ENCODE measurements at places on chromosomes 3 and 15. TPM values are rescaled to one million over a fixed set of nuclear protein-coding genes. Genes with fewer than 3 reads are reported as not detected.

The FYTTD1 gene
- total RNA-seq, result 57.5 TPM

The CHL1 gene
- not detected for total RNA-seq

The MCTP2 gene
- total RNA-seq, result 91.5 TPM

The MINAR1 gene
- 0.55 TPM for total RNA-seq

The PRKCD gene
- 30.6 TPM for total RNA-seq

The FBXO40 gene
- not detected for total RNA-seq

The MAP6D1 gene
- total RNA-seq, result 2.9 TPM

The NME9 gene
- total RNA-seq, result not detected

The CXCR6 gene
- 10.7 TPM for total RNA-seq

GRCh38 chr3:182737825-182738224 lies 55.5 kb upstream of the ATP11B start:
- DNase-seq, result no peak

DNA sequence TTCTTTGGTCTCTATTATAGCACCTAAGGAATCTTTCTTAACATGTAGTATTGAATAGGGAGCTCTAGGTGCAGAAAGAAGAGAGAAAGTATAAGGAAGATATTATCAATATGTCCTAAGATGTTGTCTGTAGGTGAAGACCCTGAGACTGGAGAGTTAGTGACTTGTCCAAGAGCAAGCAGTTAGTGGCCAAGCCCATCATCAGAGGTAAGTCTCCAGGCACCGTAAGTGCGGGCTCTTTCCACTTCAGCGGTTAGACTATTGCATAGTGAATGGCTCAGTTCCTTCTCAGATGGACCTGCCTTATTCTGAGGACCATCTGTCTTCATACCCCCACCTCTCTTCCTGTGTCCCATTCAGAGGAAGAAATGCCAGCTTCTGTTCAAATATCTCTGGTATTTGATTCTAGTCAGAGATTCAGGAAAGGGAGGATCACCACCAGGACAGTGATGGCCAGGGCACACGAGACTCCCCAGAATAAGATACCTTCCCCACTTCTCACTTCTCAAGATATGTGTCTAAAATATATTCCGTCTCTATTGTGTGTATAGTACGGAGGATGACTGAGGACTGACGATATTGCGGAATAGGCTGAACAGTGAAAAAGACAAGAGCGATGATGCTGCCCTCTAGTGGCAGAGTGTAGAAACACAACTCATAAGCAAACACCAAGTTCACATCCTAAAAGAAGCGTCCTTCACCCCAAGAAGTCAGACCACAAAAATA lies 19.1 kb upstream of the ADGRG7 start:
- peak; percentile 54 for DNase-seq

DNA sequence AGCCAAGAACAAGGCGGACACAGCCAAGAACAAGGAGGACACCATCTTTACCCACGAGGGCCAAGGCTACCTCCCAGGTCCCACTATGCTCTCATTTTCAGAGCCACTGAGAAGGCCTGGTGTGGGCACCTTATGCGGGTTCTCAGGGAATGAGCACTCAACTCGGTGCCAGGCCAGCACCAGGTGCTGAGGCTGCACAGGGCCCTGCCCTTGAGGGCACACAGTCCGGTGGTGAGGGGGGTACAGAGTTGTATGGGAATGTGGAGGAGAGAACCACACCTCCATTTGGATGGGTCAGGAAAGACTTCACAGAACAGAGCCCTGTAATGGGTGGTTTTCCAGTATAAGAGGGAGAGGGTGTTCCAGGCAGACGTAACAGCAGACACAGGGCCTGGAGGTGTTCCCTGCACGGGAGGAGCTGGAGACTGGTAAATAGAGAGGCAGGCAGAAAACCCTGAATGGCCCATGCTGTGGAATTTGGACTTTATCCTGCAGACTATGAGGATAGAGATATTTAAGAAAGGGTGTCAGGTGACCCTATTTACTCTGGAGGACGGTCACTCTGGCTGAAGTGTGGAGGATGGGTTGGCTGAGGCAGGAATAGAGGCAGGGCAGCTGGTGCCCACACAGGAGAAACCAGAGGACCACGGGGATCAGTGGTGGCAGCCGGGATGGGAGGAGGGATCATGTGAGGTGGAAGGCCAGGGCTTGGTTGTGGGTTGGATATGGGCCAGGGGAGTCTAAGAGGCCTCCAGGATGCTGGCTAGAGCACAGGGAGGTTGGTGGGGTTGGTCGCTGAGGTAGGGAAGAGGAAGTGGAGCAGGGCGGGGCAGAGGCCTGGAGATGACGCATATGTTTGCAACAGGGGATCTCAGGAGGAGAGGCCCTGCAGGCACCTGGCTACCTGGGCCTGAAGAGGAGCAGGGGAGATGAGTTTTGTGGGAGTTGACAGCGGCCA lies 34.6 kb downstream of the CRABP1 start:
- no peak for DNase-seq

DNA sequence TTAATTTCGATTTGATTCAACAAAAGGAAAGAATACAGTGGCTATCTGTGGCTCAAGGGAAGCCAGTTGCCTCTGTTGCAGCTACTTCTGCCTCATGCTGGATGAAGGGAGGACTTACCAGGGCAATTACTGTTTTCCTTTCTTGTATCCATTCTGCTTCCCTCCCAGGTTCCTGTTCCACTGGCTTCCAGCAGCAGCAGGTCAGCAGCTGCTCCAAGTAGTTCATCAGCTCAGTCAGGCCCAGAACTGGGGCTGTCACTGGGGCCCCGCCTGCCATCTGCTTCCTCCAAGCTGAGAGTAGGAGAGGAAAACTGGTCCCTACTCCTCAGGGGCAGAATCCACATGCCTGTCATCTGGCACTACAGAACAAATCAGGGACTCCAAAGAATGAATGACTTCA lies 48.6 kb upstream of the ULK4 start:
- DNase-seq, result no peak

GRCh38 chr15:73924171-73924921 lies 1.9 kb upstream of the LOXL1 start:
- DNase-seq, result no peak

DNA sequence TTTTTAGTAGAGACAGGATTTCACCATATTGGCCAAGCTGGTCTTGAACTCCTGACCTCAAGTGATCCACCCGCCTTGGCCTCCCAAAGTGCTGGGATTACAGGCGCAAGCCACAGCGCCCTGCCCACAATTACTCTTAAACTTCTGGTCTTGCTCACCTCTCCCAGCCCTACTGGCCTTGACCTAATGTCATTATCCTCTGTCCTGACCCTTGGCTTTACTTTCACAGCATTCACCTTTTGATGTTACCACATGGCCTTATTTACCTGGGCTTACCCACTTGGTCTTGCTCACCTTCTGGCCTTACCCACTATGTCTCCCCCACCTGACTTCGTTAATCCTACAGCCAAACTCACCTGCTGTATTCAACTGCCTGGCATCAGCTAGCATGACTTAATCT lies 105.9 kb downstream of the IL12A start:
- no peak for DNase-seq

- DNase-seq, result no peak
These were observed 21.9 kb downstream of the C3orf62 start for GRCh38 chr3:49255112-49255511.

- DNase-seq, result no peak
These were observed 288.9 kb upstream of the C2CD4B start for GRCh38 chr15:62453981-62454380.

DNA sequence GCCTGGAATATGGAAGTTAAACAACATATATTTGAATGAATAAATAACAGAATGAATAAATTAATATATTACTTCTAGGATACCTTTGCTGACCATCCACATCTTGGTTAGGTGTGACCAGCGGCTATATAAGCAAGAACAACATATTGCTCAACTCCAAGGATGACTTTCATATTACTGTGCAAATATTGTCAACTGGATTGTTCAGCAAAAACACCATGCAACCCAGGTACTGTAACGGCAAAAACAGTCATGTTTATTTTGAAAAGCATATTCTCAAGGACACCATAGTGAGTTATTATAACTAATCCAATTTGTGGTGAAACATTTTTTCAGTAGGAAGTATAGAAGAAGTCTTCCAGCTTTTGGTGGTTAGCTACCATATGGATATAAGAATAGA lies 907.9 kb downstream of the IGSF11 start:
- no peak for DNase-seq

DNA sequence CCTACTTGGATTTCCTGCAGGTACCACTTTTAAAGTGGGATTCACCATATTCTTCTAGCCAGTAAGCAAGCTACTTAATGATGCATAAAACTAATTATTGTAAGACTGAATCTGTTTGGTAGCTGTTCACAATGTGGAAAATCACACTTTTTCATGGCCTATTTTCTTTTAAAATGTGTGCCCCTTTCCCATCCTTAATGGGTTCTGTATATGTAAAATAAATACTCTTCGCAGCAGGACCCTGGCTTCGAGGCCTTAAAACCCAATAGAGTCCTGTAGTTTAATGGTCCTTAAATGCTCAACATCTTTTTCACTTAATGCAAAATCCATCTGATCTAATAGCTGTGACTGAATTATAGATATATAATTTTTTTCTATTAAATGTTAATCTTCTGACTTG lies 111.0 kb downstream of the UACA start:
- DNase-seq, result no peak

DNA sequence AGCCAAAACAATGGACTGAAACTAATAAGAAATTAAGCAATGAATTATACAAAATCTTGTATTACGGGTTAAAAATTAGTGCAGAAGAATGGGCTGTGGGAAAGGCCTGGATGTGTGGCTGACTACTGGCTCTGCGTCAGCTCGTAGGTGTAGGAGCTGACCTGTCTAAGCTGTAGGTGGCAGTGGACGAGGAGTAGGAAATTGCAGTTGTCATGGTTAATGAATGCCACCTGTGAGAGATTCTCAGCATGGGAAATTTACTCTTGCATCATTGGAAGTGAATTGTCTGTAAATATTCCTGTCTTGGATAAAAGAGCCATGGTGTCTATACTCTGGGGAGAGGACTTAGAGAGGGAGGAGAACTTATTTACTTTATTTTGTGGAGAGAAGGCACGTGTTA lies 23.4 kb downstream of the CHRNA7 start:
- no peak for DNase-seq

GRCh38 chr15:69482686-69483256 lies 30.2 kb downstream of the RPLP1 start:
- no peak for DNase-seq

- no peak for DNase-seq
These were observed 1.1 kb downstream of the CASR start for GRCh38 chr3:122184591-122184929.

DNA sequence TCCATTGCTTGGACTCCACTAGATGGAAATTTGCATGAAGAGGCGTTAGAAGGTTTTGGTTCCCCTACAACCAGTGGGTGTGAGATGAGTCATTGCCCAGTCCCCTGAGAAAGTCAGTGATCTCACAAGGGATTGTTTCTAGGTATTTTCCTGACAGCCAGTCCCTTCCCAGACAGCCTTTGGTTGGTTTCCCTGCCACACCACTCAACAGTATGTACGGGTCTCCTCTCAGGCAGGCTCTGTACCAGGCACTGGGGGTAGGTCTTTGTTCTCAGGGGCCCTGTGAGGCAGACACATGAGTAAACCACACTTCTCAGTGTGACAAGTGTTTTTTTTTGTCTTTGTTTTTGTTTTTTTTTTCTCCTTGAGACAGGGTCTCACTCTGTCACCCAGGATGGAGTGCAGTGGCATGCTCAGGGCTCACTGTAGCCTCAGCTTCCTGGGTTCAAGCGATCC lies 4.0 kb downstream of the LAMP3 start:
- DNase-seq, result no peak

- no peak for DNase-seq
These were observed 83.9 kb upstream of the MYO5C start for GRCh38 chr15:52379395-52380106.

- DNase-seq, result no peak
These were observed 10.3 kb downstream of the CHP1 start for GRCh38 chr15:41241221-41241964.

- DNase-seq, result no peak
These were observed 20.3 kb upstream of the PLSCR4 start for GRCh38 chr3:146271180-146271579.

GRCh38 chr15:91926908-91927270 lies 73.4 kb downstream of the SLCO3A1 start:
- DNase-seq, result no peak

GRCh38 chr3:98962951-98963350 lies 61.5 kb upstream of the DCBLD2 start:
- DNase-seq, result no peak

DNA sequence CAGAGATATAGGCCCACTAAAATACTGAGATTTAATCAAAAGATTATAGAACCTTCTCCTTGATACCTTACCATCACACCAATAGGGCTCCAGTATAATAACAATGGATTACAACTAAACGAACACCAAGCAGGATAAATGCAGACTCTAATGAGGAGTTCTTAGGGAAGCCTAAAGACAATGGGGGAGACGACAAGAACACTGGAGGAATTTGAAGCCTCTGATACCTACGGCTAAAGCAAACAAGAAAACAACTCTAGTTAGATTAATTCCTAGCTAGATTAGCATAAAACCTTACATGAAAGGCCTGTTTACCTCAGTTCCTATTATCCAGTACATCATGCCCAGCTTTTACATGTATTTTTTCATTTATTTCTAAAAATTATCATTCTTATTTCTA lies 35.1 kb downstream of the NGLY1 start:
- DNase-seq, result no peak

Measured in activated T-helper 2 cell treated with anti-CD3 and anti-CD28 coated beads, Interferon-gamma antibody, Interleukin-2, Interleukin-4, amounts not matched to agents 10 μg/mL and 5 μg/mL and 100 μg/mL, durations not matched to agents 14 hours and 24 hours and 36 hours (primary cell).